ENCODE measurements at places on chromosomes 6 and 20.

DNA sequence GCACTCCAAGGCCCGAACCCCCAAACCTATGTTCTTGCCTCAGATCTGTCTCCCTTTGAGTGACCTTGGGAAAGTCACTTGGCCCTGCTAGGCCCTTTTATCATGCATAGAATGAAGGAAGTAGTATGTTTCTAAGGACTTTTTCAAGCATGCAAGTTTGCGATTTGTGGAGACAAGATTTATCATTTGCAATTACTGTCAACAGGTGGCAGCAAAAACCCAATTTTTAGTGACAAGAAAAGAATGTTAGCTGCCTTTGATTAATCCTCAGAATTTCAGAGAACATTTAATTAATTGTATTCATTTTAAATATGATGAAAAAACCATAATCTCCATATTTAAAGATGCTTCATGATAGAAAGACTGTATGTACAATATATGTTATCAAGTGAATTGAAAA, 28.3 kb upstream of the PREP start:
- H3K36me3 ChIP-seq: no peaks in the 10 kb centered on the region
- no peak overlapping the region for H3K4me3 ChIP-seq
- H3K4me1 ChIP-seq: peaks cover 6% of the 10 kb centered on the region
- peaks cover 26% of the 10 kb centered on the region for H3K27me3 ChIP-seq

DNA sequence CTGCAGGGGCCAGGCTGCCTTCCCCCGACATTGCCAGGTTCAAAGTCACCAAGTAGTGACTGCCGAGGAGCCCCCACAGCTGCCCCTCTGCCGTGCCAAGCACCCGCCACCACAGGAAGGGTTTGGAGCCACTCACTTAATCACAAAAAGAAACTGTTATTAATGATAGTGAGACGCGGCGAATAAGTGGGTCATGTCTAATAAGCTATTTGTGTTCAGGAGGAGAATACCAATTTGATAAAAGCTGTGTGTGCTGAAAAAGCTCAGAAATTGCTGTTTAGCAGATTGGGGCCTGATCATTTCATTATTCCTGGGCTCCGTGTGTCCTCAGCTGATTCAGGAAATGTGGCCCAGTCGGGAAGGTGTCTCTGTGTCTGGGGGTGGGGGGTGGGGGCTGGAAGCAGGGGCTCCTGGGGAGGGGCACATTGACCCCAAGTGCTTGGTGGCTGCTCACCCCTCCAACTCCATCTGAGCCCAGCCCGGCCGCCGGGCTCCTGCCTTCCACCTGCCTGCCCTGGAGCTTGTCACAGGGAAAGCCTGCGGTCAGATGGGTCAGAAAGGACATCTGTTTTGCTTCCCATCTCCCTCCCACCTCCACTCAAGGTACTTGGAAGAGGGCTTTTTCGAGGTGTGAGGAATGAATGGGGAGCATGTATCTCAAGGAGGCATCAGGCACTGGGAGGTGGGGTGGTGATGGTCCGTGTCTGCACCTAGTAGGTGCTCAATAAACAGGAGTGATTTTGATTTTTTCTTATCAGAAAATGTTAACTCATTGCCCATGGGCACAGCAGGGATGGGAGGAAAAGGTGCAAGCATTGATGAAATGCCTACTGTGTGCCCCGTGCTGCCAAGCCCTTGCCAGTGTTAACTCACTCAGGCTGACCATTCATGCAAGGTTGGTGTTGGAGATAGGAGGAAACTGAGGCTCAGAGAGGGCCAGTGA, 3.0 kb downstream of the VSTM2L start:
- no peak overlapping the region for H3K4me3 ChIP-seq
- H3K36me3 ChIP-seq: no peaks in the 10 kb centered on the region
- H3K4me1 ChIP-seq: peaks cover 7% of the 10 kb centered on the region
- no peak for DNase-seq
- H3K27ac ChIP-seq: no peak overlapping the region
- H3K27me3 ChIP-seq: peaks cover 61% of the 10 kb centered on the region

GRCh38 chr20:38573413-38573812, 7.6 kb upstream of the ADIG start:
- peaks cover 40% of the 10 kb centered on the region for H3K36me3 ChIP-seq
- no peaks in the 10 kb centered on the region for H3K4me1 ChIP-seq
- no peak overlapping the region for H3K27ac ChIP-seq
- H3K4me3 ChIP-seq: no peak overlapping the region
- no peaks in the 10 kb centered on the region for H3K27me3 ChIP-seq
- no peak for DNase-seq

GRCh38 chr6:17899491-17899890, 87.9 kb downstream of the KIF13A start:
- no peaks in the 10 kb centered on the region for H3K4me1 ChIP-seq
- no peak overlapping the region for H3K27ac ChIP-seq
- H3K27me3 ChIP-seq: peaks cover 8% of the 10 kb centered on the region
- no peaks in the 10 kb centered on the region for H3K36me3 ChIP-seq
- no peak overlapping the region for H3K4me3 ChIP-seq
- no peak for DNase-seq

DNA sequence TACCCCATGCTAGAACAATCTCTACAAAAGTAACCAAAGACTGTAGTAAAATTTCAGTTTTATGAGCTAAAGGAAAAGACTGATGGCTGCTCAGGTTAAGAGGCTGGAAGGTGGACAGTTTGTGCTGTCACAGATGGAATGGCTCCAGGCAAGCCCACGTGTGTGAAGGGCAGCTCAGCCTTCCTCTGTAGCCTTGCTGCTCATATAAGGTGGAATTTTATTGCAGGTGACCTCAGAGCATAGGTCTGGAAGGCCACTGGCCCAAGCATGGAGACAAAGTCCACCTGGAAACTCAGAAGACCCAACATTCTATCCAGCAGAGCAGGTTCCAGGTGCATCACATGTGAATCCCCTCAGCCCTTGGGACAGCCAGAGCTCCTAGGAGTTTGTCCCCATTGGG, 53.6 kb downstream of the KAT14 start:
- peaks cover 15% of the 10 kb centered on the region for H3K36me3 ChIP-seq
- DNase-seq: no peak
- H3K27ac ChIP-seq: no peak overlapping the region
- no peaks in the 10 kb centered on the region for H3K27me3 ChIP-seq

DNA sequence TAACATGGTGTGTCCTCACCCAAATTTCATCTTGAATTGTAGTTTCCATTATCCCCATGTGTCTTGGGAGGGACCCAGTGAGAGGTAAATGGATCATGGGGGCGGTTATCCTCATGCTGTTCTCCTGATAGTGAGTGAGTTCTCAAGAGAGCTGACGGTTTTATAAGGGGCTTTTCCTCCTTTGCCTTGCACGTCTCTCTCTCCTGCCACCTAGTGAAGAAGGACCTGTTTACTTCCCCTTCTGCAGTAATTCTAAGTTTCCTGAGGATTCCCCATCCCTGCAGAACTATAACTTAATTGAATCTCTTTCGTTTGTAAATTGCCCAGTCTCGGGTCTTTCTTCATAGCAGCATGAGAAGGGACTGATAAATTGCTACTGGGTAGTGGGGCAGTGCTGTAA, 789.3 kb downstream of the FRK start:
- no peak for DNase-seq
- H3K27me3 ChIP-seq: no peaks in the 10 kb centered on the region
- no peaks in the 10 kb centered on the region for H3K36me3 ChIP-seq
- no peaks in the 10 kb centered on the region for H3K4me1 ChIP-seq

- no peaks in the 10 kb centered on the region for H3K36me3 ChIP-seq
- DNase-seq: no peak
- H3K27ac ChIP-seq: no peak overlapping the region
- H3K4me1 ChIP-seq: no peaks in the 10 kb centered on the region
- no peak overlapping the region for H3K4me3 ChIP-seq
These were observed 110.5 kb downstream of the FAM120B start for GRCh38 chr6:170416959-170417606.

DNA sequence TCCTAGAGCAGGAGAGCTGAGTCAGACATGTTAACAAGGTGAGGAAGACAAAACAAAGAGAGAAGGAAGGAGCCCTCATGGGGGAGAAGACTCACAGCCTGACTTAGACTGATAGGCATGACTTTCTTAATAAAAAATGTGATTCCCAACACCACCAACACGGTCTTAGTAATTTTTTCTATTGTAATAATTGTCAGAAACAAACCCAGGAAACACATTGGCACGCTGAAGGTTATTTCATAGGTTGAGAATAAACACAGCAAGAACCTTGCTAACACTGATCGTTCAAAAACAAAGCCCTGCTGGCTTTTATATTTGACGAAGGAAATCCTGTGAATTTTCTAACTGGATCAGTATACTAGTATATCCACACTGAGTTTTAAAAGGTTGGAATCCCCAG, 286.8 kb downstream of the HACE1 start:
- H3K4me1 ChIP-seq: no peaks in the 10 kb centered on the region
- no peak overlapping the region for H3K27ac ChIP-seq
- no peaks in the 10 kb centered on the region for H3K36me3 ChIP-seq
- no peak overlapping the region for H3K4me3 ChIP-seq
- no peak for DNase-seq

- no peak overlapping the region for H3K4me3 ChIP-seq
- no peaks in the 10 kb centered on the region for H3K27me3 ChIP-seq
- peaks cover 55% of the 10 kb centered on the region for H3K4me1 ChIP-seq
These were observed 12.1 kb upstream of the MICAL1 start for GRCh38 chr6:109467696-109468095.

- no peaks in the 10 kb centered on the region for H3K4me1 ChIP-seq
- no peak overlapping the region for H3K27ac ChIP-seq
- no peaks in the 10 kb centered on the region for H3K27me3 ChIP-seq
- no peak for DNase-seq
These were observed 50.4 kb downstream of the TCP11 start for GRCh38 chr6:35090734-35091133.

- no peak for DNase-seq
- H3K4me1 ChIP-seq: peaks cover 20% of the 10 kb centered on the region
- no peak overlapping the region for H3K4me3 ChIP-seq
- no peaks in the 10 kb centered on the region for H3K36me3 ChIP-seq
These were observed 136.3 kb upstream of the ZNF184 start for GRCh38 chr6:27608916-27609883.

GRCh38 chr6:3355358-3356055, 96.8 kb downstream of the PSMG4 start:
- no peaks in the 10 kb centered on the region for H3K36me3 ChIP-seq
- no peak overlapping the region for H3K27ac ChIP-seq
- H3K4me3 ChIP-seq: peak overlapping the region; percentile 66
- no peak for DNase-seq
- peaks cover 50% of the 10 kb centered on the region for H3K27me3 ChIP-seq
- H3K4me1 ChIP-seq: peaks cover 9% of the 10 kb centered on the region

DNA sequence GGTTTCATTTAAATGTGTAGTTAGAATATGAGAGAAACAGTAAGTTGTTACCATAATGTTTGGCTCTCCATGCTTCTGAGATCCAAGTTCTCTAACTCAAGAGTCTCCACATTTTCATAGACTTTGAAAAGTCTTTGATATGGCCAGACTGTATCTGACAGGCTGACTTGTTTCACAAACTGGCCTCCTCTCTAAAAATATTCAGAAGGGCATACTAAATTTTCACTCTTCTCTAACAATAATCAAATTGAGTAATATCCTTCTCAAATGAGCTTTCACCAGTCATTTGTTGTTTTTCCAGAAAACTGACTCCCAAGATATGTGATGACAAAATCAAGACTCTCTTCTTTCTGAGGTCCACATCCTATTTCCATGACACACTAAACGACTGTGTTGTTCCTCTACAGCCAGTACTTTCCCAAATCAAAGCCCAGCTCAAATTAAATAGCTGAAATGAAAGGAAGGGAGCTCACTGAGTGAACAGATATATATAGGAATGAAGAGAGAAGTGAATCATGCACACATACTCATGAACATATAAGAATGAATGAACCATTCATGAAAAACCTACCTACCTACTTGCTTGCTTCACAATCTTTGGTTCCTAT, 15.1 kb downstream of the HIVEP2 start:
- no peak overlapping the region for H3K4me3 ChIP-seq
- H3K4me1 ChIP-seq: peaks cover 73% of the 10 kb centered on the region
- no peak for DNase-seq
- H3K36me3 ChIP-seq: peaks cover 22% of the 10 kb centered on the region
- no peaks in the 10 kb centered on the region for H3K27me3 ChIP-seq

DNA sequence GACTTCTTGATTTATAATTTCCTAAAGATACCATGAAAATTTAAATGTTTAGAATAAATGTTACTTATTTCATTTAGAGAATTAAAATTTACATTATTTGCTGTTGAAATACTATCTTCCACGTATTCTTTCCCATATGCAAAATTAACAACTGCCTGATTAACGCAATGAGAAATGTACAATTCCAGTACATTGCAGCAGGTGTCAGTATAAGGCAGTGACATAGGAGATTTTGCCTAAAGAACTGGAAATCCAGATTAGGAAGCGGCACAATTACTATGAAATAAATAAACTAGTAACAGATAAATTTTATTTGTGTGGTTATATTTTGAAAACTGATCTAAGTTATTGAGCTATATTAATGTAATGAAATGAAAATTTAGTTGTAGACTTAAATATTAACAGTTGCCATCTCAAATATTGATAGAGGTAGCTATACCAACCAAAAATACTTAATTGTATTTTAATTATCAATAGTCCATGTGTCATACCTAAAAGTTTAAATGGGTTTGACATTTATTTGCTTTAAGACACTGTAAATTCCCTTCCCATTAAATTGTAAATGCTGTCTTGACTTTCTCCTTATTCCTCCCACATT, 300.2 kb downstream of the UTRN start:
- peaks cover 61% of the 10 kb centered on the region for H3K4me1 ChIP-seq
- no peak for DNase-seq
- peak overlapping the region; percentile 34 for H3K4me3 ChIP-seq
- peaks cover 30% of the 10 kb centered on the region for H3K36me3 ChIP-seq

DNA sequence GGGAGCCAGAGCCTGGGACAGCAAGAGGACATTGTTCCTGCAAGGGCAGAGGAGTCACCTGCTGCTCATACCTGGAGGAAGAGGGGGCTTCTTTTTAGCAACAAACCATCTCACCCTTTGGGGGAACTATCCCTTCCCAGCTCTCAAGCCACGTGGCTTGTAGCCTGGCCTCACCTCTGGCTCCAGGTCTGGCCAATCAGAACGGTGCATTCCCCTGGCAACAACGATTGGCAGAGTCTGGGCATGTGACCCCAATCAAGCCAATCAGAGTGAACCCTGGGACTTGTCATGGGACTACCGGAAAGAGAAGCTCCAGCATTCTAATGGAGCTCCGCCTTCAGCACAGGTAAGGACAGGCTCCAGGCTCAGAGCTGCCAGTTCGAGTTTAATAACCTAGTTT, 33.6 kb downstream of the KCNB1 start:
- H3K27me3 ChIP-seq: peaks cover 21% of the 10 kb centered on the region
- H3K27ac ChIP-seq: no peak overlapping the region
- no peaks in the 10 kb centered on the region for H3K4me1 ChIP-seq
- no peaks in the 10 kb centered on the region for H3K36me3 ChIP-seq
- H3K4me3 ChIP-seq: no peak overlapping the region

- H3K4me1 ChIP-seq: no peaks in the 10 kb centered on the region
- no peak overlapping the region for H3K27ac ChIP-seq
- no peak for DNase-seq
These were observed 348.9 kb upstream of the ZFP64 start for GRCh38 chr20:52540509-52540908.

GRCh38 chr20:8019998-8020247, 362 bp upstream of the TMX4 start:
- no peak for DNase-seq
- no peak overlapping the region for H3K27ac ChIP-seq
- peaks cover 8% of the 10 kb centered on the region for H3K27me3 ChIP-seq
- peaks cover 18% of the 10 kb centered on the region for H3K4me1 ChIP-seq
- no peak overlapping the region for H3K4me3 ChIP-seq

GRCh38 chr6:156150391-156150790, 626.8 kb upstream of the ARID1B start:
- no peaks in the 10 kb centered on the region for H3K27me3 ChIP-seq
- no peak overlapping the region for H3K4me3 ChIP-seq
- peaks cover 14% of the 10 kb centered on the region for H3K4me1 ChIP-seq
- no peak overlapping the region for H3K27ac ChIP-seq
- H3K36me3 ChIP-seq: no peaks in the 10 kb centered on the region
- DNase-seq: no peak
